ENCODE measurements at places on chromosomes 12 and 14.

GRCh38 chr12:126204326-126204725 lies 1139.1 kb downstream of the AACS start:
- DNase-seq: no peak

DNA sequence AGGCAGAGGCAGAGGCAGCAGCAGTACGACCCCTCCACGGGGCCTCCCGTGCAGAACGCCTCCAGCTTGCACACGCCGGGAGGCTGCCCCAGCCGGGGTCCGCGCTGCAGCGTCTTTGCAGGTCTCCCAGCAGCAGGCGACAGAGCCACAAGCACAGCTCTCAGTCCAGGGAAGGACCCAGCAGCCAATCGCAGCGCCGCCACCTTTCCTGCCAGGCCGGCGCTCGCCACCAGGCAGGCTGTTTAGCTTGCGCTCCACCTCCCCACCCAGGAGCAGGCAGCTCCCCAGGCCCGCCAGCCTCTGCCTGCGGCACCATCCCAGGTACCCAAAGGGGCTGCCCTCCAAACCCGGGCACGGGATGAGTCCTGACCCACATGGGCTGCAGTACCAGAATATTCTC lies 25.2 kb downstream of the DDX51 start:
- DNase-seq: no peak

- no peak for DNase-seq
These were observed 11.9 kb upstream of the FKBP11 start for GRCh38 chr12:48937170-48937569.

- no peak for DNase-seq
These were observed 212.1 kb upstream of the ABCD2 start for GRCh38 chr12:39831587-39832315.

DNA sequence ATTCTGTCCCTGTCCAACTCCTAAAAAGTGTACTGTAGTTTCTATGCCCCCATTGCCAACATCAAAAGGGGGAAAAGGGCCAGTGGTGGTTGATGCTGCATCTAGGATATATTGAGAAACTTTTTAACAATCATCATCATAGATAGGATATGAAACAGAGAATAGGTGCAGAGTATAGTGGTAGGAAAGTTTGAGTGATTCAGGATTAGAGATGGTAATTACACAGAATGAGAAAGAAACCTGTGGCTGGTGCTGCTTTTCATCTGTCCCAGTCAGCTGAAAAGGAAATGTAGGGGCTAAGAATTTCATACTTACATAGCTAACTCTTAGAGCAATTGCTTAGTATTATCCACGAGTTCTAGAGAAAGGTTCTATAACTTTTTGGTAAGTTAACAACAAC lies 67.6 kb downstream of the GTF2A1 start:
- DNase-seq: no peak

- DNase-seq: no peak
These were observed 24.9 kb upstream of the CEBPE start for GRCh38 chr14:23143911-23144310.
